ENCODE measurements at places on chromosomes 11 and 22.

- peak; percentile 84 for DNase-seq
Measured at GRCh38 chr22:38758276-38758945, 2.6 kb upstream of the SUN2 start.

- peak; percentile 39 for DNase-seq
Measured at GRCh38 chr22:50199829-50200460, 866 bp upstream of the SELENOO start.

DNA sequence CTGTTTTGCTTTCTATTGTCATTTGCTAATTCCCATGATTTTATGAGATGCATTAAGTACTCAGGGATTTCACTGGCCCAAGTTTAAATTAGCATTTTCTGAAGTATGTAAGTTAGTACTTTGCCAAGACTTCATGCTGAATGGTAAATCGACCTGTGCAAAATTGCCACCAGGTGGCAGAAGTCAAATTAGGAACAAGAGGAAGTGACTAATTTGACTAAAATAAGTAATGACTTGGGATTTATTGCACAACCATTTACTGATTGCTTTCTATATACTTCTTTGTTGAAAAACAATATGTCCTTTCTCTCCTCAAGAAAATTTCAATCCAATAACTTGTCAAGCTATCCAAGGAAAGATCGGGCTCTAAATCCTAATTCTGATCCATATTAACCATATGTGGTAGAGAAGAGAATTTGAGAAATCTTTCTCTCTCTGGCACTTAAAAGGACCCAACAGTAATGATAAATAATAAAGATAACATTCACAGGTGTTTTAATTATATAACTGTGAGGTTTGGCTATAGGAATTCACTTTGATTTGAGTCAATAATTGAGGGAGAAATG lies 253.7 kb upstream of the CHORDC1 start:
- peak; percentile 26 for DNase-seq

DNA sequence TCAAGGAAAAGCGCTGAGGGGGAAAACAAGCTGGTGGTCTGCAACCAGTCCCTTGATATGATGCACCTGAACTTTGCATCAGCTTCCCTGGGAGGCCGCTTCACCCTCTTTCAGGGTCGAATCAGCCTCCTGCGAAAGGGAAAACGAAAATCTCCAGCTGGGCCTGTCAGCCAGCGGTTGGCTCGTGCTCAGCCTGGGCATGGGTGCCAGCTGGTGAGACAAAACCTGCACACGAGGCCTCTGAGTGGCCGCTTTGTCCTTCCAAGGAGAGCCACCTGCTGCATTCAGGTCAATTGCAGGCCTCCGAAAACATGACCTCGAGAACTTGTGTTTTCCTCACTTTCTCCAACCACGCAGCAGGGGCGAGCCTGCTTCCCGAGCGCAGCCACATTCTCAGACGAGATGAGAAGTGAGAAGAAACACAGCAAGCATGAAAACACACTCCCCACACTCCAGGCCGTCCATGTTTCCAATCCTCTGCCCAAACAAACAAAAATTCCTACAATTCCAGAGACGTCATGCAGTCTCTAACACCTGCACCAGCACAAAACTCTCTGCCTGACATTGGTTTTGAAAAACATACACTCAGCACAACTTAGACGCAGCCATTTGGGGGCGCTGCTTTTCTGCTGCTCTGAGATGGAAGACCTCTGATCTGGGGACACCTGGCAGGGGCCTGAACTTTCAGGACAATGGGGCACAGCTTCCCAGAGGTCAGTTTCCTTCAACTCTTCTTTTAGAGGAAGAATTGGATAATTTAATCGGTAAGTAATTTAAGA lies 77.1 kb downstream of the DHCR7 start:
- no peak for DNase-seq

- DNase-seq, result no peak
Measured at GRCh38 chr11:93073026-93073425, 103.6 kb downstream of the MTNR1B start.

GRCh38 chr11:131645237-131645636 lies 274.8 kb downstream of the NTM start:
- DNase-seq, result no peak

GRCh38 chr11:75631086-75631730 lies 37.6 kb downstream of the MAP6 start:
- no peak for DNase-seq
